ENCODE measurements at places on chromosomes 5 and 9. TPM values are rescaled to one million over a fixed set of nuclear protein-coding genes. Genes with fewer than 3 reads are reported as not detected.

SIT1 gene
- 0.67 TPM for total RNA-seq

SRA1 gene
- total RNA-seq, result 34.1 TPM

BTNL3 gene
- 71.1 TPM for total RNA-seq

C9orf43 gene
- total RNA-seq, result 0.57 TPM

SVEP1 gene
- total RNA-seq, result 9.7 TPM

FAM221B gene
- total RNA-seq, result 0.05 TPM

CARD6 gene
- total RNA-seq, result 1.3 TPM

ZNG1F gene
- total RNA-seq, result 9.3 TPM

UGT3A1 gene
- total RNA-seq, result not detected

TERT gene
- total RNA-seq, result 0.72 TPM

FOXI1 gene
- 0.16 TPM for total RNA-seq

ASPN gene
- total RNA-seq, result 0.40 TPM
